ENCODE measurements at places on chromosomes 4 and X.

DNA sequence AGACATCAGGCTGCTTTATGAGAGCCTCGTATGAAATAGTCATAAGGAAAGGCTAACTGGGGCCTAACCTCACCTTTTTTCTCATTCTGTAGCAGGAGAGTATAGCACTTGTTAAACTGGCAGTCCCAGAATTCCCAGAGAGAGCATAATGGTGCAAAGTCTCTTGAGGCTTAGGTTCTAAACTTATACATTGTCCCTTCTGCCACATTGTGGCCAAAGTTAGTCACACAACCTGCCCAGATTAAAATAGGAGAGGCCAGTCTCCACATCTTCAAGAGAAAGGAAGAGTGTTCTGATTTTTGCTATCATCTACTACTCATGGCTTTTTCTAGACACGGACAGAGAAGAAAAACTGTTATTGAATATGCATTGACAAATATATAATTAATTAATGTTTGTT lies 1588.9 kb upstream of the PCDH7 start:
- no peak for DNase-seq

- no peak for DNase-seq
Observed at GRCh38 chr4:125140966-125141495, 173.7 kb upstream of the FAT4 start.

DNA sequence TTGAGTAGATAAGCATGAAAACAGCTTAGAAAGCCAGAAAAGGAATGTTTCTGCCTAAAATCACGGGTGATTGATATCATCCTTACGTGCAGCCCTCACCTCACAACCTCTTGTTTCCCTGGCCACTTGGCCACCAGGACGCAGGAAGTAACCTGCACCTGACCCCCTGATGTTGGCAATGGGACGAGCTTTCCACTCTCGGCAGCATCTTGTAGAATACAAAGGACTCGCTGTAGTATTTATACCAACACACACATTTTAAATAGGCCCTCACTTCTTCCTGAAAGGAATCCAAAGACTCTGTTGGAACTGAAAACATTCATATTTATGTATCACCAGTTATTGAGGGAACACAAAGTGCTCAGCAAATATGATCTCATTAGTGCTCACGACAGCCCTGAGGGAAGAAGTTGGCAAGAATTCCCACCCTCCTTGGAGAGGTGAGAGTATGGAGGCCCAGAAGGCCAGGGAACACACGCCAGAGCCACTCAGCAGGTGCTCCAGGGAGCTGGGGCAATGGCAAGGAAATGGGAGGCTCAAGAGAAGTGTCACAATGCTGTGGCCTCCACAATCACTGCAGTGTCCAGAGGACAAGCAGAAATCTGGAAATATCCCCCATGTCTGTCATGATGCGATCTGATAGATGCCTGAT lies 103.3 kb upstream of the KIT start:
- no peak for DNase-seq

DNA sequence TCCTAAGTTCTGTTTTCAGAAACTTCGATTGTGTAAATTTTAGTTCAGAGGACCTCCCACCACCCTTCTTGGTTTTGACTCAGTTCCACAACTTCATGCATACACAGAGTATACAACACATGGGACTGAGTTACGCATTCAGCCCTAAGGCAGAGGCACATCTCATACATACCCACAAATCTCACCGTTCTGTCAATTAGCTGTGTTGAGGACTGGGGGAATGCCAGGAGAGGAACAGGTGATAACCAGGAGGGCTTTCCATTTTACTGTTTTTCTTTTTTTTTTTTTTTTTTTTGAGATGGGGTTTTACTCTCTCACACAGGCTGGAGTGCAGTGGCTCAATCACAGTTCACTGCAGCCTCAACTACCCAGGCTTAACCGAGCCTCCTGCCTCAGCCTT lies 150.2 kb downstream of the TSPAN5 start:
- DNase-seq: no peak

- DNase-seq: no peak
Observed at GRCh38 chr4:170242471-170242870, 152.7 kb upstream of the AADAT start.

DNA sequence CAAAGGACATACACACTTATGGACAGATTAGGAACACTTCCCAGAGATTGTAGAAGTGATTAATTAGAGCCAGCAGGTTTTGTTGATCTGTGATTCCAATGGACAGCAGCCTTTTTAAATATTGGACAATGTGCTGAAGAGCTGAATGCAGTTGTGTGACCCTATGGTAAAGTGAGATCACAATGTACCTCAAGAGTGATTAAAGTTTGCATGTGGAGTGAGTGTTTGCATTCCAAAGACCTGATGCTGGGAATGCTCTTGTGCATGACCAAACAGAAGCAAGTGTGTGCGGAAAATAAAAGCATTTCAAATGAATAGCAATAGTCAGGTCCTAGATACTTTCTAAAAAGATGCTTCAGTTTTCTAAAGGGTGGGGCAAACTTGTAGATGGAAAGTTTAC lies 154.1 kb downstream of the BANK1 start:
- no peak for DNase-seq

- DNase-seq: no peak
Observed at GRCh38 chr4:174332741-174333493, 49.2 kb downstream of the CEP44 start.

- DNase-seq: no peak
Observed at GRCh38 chrX:107845625-107846024, 20.0 kb downstream of the MID2 start.

DNA sequence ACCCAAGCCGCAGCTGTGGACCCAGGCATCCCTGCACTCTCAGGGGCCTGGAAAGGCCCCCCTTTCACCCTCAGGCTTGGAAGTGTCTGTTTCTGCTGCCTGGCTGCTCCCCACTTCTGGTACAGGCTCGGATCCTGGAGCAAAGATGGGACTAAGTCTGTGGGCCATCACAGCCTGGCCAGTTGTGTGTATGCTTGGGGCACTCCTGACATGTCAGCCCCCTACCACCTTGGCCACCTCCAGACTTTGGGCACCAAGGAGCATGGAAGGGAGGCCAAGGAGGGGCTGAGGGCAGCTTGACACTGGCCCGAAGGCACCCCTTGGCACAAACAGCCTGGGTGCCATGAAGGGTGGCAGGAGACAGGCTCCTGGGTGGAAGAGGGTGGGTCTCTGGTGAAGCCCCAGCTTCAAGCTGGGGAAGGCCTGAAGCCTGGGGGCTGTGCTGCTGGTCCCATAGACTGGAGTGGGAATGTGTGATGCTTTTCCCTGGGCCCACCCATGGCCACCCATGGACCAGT lies 799.4 kb upstream of the AGA start:
- DNase-seq: no peak

- no peak for DNase-seq
Observed at GRCh38 chr4:11512871-11513270, 84.2 kb upstream of the HS3ST1 start.

DNA sequence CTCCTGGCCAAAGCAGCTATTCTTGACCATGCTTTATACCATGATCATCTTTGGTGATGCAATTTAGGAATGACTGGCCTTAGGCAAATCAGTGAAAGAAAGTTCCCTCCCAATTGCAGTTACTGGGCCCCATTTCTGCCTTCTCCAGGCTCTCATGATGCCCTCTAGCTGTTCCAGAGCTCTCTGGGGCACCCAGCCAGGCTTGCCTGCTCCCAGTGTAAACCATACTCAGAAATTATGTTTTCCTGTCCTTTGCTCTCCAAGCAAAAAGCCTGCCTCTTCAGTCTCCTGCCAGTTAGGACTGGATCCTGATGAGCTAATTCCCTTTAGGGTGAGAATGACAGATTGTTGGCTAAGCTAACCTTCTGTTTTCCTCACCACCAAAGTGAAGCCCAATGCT lies 85.3 kb upstream of the RBPJ start:
- no peak for DNase-seq

Data from cerebellar nuclear complex (tissue), 1 donor.